ENCODE measurements at places on chromosomes 11 and 22.

DNA sequence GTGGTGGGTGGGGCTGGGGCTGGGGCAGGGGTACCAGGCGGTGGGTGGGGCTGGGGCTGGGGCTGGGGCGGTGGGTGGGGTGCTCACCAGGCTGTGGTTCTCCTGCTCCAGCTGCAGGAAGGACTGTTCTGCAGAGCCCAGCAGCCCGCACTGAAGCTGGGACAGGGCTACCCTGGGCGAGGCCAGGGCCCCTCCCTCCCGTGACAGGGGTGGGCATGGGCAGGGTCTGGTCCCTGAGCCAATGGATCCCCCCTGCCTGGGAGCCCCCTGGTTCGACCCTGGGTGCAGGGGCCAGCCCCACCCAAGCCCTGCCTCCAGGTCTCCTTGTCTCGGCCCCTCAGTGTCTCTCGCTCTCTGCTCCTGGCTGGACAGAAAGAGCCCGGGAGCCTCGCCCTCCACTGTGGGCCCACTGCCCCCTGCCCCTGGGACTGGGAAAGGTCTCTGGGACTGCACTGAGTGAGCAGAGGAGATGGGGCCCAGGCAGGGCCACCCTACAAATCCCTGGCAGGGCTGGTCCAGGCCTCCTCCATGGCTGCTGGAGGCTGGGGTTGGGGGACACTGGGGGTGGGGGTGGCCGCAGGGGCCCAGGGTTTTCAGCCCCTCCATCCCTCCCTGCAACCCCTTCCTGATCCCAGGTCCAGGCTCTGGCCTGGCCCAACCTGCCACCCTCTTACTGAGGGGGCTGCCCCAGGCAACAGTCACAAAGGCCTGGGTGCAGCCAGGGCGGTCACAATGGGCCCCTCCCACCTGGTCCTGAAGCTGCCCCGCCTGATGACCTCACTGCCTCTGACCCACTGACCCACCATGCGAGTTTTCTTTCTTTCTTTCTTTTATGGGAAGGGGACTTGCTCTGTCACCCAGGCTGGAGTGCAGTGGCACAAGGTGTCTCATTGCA lies at the start of gene CCDC188:
CCDC188 (minus strand) TSS at position 675 of the 895 bp plus-strand sequence; CDS start at position 606, 69 bp downstream.
- DNase-seq = no peak

GRCh38 chr11:125112208-125112604 lies 780 bp upstream of the TMEM218 start:
- DNase-seq = no peak

- no peak for DNase-seq
These were observed 46.2 kb downstream of the FLRT1 start for GRCh38 chr11:64081745-64082442.

GRCh38 chr11:79156031-79156430 lies 284.8 kb downstream of the TENM4 start:
- no peak for DNase-seq

DNA sequence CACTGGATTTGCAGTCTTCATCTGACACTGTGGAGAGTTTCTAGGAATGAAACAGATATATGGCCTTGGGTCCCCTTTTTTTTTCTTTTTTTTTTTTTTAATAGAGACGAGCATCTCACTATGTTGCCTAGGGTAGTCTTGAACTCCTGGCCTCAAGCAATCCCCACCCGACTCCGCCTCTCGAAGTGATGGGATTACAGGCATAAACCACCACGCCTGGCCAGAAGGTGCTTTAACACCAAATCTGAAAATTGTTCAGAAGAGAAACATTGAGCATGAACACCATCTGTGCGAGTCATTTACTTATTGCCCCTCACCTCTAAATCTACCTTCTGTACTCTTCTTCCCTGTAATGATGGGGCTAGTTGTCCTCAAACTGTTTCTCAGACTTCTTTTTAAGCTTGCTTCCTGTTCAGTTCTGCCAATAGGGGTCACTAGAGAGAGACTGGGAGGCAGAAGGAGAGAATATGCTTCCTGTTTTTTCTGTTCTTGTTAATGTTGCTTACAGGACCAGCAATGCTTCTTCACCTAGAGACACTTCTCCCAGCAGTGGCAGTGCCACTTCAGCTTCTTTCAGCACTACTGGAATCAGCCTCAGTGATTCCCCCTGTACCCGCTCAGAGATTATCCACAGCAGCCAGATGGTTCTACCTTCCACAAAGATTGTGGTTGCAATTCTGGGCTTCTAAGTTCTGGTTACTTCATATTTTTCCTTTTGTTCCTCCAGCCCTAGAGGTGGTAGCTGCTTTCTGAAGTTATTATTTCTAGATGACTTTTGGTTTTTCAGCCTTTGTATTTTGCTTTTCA lies 20.8 kb upstream of the ZBED5 start:
- DNase-seq = no peak

GRCh38 chr22:33188326-33188725 lies 130.1 kb upstream of the SYN3 start:
- DNase-seq = no peak

- DNase-seq = no peak
These were observed 62.4 kb downstream of the TMPRSS5 start for GRCh38 chr11:113643701-113644100.

DNA sequence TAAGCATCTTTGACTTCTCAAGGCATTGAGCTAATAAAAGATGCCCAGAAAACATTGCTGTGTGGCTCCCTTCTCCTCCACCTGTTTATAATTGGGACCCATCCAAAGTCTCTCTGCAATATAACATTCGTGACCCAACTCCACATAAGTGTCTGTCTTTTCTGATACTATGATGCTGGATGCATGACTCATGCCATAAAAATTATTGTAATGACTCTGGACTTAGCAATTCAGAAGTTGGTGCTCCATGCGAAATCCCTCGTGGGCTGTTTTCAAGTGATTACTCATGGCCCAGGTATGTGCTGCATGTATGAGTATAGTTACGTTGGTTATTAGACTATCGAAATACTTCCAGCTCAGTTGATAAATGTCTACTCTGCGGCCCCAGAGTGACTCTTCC lies 11.7 kb downstream of the FJX1 start:
- no peak for DNase-seq

GRCh38 chr11:30585892-30586250 lies 282 bp downstream of the MPPED2 start:
- DNase-seq = no peak

DNA sequence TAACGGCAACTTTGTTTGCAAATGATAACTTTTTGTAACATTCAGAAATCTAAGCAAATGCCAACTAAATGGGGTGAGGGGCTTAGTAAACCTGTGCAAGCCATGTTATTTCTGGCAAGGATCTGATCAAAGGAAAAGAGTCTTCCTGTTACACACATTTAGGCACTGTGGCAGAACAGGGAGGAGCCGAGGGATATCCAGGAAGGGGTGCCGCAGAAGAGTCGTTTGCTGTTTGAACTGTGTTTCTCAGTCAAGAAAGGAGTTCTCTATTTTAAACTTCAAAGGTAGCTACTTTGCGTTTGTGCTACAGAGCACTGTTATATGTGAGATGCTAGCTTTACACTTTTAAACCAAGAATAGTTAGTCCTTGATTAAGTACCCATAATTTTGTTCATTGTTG lies 175.5 kb downstream of the ETS1 start:
- no peak for DNase-seq

GRCh38 chr11:86548271-86548917 lies 124.0 kb downstream of the ME3 start:
- DNase-seq = no peak

DNA sequence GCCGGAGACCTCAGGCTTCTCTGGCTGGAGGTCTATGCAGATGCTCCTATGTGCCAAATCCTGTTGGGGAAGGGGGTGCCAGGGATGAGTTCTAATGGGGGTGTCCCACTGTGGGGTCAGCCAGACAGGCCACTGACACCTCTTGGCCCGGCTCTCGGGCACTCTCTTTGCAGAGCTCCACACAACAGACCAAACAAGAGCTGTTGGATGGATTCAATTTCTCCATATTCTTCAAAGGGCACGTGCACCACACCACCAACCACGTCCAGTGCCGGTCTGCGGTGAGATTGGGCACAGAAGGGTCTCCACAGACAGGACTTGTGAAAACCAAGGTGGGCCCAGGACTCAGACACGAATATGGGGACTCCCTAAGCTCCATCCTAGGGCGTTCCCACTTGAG lies 2.2 kb upstream of the RGL4 start:
- DNase-seq = no peak

DNA sequence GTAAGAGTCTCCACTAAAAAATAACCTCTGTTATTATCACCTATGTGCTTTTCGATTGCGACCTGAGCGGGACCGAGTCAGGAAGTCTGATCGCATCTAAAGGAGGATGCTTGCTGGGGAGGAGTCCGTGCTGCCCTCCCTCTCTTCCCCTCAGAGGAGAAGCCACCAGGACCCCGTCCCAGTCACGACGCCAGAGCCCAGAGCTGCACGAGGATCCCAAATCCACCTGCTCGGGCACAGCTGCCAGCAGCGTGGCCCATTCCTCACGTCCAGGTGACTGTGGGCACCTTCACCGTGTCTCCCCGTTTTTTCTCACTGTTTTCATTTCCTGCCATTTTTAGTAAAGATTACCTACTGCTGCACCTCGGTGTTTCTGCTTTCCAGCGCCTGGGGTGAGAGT lies 390.3 kb downstream of the BRD1 start:
- DNase-seq = no peak

DNA sequence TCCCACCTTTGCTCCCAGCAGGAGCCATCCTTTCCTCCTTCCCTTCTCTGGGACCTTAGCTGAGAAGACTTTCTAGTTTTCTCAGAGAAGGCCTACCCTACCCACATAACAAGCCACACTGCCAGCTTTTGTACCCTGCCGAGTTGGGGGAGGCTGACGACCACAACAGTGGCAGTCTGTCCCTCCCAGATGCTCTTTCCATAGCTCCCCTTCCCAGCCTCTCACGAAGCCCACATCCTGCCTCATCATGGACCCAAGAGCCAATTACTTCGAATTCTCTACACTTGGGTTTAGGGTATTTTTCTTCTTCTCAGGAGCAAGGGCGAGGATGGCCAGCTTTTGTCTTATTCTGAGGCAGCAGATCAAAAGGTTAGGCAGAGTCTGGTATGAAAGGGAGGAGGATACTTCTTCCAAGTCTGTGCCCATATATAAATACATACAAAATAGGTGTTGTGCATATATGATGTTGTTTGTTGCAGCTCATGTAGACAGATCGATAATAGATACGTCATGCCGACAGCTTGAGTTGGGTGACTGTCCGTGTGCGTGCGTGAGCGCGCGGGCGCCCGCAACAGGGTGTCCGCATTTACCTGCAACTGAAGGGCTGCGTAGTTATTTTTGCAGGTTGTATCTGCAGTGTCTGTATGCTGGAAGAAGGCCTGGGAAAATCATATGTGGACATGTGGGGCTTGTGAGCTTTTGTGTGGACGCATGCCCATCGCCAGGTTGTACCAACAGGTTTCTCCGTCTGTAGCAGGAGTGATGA lies 846 bp upstream of the NRGN start:
- no peak for DNase-seq

- DNase-seq = no peak
These were observed 31.3 kb downstream of the BCR start for GRCh38 chr22:23211622-23212021.

- DNase-seq = no peak
These were observed 169.6 kb downstream of the BRD1 start for GRCh38 chr22:49657974-49658590.

DNA sequence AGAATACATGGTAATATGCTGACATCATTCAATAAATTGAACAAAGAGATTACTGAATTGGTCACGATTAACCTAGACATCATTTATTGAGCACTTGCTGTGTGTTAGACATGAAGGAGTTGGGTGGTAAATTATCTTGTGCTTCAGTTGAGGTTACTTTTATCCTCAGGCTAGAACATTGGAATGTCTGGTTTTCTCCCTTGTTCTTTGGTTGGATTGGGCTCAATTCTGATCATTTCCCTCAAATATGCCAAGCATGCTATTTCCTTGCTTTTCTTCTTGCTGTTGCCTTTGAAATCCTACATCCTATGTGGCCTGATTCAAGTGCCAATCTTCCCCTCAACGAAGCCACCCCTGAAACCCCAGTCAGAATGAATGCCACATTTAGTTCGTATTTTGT lies 65.8 kb downstream of the DEUP1 start:
- no peak for DNase-seq

GRCh38 chr11:70038034-70038834 lies 39.9 kb upstream of the ANO1 start:
- DNase-seq = no peak

Measured in T-helper 22 cell (primary cell).